ENCODE measurements at places on chromosomes 7 and 10. TPM values are rescaled to one million over a fixed set of nuclear protein-coding genes. Genes with fewer than 3 reads are reported as not detected.

LRRN3 gene
- total RNA-seq = not detected

LIPF gene
- not detected for total RNA-seq

MAGI2 gene
- total RNA-seq = 0.60 TPM

OR2A5 gene
- total RNA-seq = not detected

AZGP1 gene
- total RNA-seq = not detected

CACNB2 gene
- not detected for total RNA-seq

ADAM22 gene
- 0.43 TPM for total RNA-seq

LIPK gene
- total RNA-seq = not detected

CTBP2 gene
- 99.0 TPM for total RNA-seq

NRAP gene
- not detected for total RNA-seq

SLC13A1 gene
- total RNA-seq = not detected

SPAM1 gene
- not detected for total RNA-seq

COL26A1 gene
- total RNA-seq = not detected
